ENCODE measurements at places on chromosomes 11 and 22. TPM values are rescaled to one million over a fixed set of nuclear protein-coding genes. Genes with fewer than 3 reads are reported as not detected.

OR51B5 gene
- not detected for polyA plus RNA-seq

MMP27 gene
- polyA plus RNA-seq = not detected

FADD gene
- polyA plus RNA-seq = 27.8 TPM

CNGA4 gene
- not detected for polyA plus RNA-seq

APOL4 gene
- 6.1 TPM for polyA plus RNA-seq

TYR gene
- polyA plus RNA-seq = not detected

MRPL23 gene
- 183 TPM for polyA plus RNA-seq

TRIM51 gene
- polyA plus RNA-seq = not detected

IGLL5 gene
- polyA plus RNA-seq = 1.9 TPM

TST gene
- polyA plus RNA-seq = 283 TPM

ELMOD1 gene
- 2.6 TPM for polyA plus RNA-seq

PRR5L gene
- polyA plus RNA-seq = 6.3 TPM

MRPL11 gene
- 97.3 TPM for polyA plus RNA-seq

CCDC15 gene
- 0.22 TPM for polyA plus RNA-seq

FAM111B gene
- 0.17 TPM for polyA plus RNA-seq

SLN gene
- polyA plus RNA-seq = not detected

OR5P2 gene
- polyA plus RNA-seq = not detected

DDIAS gene
- polyA plus RNA-seq = 0.19 TPM

DNAJB7 gene
- not detected for polyA plus RNA-seq
